ENCODE measurements at places on chromosomes 4 and X.

DNA sequence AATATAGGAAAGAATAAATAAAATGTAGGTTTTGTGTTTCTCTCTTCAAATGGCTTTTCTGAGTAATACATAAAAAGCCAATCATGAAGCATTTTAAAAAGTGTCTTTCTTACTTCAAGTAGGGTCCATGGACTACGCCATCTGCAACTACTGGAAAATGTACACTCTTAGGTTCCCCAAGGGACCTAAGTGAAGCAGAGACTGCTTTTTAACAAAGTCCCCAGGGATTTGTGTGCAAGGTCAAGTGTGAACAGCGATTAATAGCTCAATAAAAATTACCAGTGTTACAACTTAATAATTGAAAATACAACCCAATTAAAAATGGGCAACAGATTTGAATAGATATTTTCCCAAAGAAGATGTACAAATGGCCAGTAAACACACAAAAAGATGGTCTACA lies 84.9 kb downstream of the ARHGAP6 start:
- no peak for DNase-seq

- DNase-seq = no peak
Measured at GRCh38 chr4:3332498-3332897, 39.7 kb downstream of the RGS12 start.

DNA sequence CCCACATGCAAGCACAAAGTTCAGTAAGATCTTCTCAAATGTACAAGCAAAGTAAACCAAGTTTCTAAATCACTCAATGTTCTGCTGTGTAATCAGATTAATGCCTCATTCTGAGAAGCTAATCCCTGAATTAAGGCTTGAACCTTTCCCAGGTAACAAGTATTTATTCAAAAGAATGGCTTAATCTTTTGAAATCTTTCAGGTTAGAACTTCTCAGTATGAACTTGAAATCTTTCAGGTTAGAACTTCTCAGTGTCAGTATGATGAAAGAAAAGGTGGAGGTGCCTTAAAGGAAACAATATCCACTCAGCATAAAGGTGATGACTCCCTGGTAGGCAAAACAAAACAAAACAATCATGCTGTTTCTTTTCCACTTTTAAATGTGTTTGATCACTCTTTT lies 29.0 kb downstream of the TMPRSS11B start:
- no peak for DNase-seq

DNA sequence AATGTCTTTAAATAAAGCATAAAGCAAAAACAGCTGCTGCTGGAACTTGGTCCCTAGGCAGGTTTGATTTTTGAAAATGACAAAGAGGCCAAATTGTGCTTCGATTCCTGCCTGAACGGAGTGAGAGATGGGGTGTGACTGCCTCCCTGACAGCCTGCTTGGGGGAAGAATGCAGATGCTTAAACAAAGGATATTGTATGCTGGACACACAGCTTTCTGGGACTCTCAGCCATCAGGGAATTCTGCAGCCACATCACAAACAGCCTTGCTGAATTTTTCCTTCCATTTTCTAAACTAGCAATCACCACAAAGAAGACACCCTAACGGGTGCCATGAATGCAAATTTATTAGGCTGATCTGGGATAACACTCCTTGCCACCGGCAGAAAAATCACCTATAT lies 83.9 kb upstream of the CPEB2 start:
- DNase-seq = no peak

GRCh38 chrX:134023851-134024281 lies 38.5 kb upstream of the GPC3 start:
- no peak for DNase-seq

DNA sequence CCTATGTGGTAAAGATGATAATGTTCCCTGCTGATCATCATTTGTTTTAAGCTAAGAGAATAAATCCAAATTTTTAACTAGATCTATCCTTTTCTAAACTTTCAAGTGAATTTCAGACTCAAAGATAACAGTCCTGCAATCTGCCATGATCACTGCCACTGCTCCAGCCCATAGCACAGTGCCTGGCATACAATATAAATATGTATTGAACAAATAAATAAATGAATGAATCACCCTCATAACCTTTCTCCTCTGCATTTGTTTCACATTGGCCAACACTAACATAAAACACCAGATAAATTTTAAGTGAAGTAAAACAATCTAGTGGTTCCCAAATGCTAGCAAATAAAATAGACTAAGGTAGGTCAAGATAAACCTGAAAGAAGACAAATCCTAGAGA lies 439.0 kb downstream of the GPM6A start:
- no peak for DNase-seq

GRCh38 chr4:89823416-89823815 lies 13.5 kb downstream of the SNCA start:
- DNase-seq = no peak

DNA sequence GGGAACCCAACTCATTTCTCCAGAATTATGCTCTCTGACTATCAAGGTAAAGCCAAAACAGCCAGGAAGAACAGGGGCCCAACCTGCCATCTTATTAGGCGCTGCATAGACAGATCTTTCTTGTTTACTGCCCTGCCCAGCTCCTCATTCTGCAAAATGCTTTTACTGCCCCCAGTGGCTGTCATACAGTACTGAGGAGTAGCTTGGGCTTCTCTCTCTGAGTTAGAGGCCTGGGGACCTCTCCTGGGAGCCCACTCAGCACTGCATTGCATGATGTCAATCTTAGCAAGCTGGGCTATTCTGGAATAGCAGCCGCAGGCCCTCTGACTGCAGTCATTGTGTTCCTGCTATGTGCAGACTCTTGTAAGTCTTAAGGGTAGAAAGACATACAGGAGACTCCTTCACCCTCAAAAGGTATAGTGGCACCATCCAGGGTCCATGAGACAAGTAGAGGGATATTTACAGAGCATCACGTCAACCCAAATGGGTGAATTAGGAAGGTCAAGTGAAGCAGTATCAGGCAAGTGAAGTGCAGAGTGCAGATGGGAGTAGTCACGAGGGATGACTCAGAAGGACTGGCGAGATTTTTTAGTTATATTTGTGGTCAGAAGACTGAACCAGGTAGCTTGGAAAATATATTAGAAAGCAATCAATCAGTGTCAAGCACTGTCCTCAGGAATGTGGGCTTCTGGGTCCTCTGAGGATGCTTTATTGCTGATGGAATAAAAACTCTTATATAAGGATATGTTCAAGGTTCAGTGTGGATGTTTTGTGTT lies 294.1 kb upstream of the SFRP2 start:
- no peak for DNase-seq

DNA sequence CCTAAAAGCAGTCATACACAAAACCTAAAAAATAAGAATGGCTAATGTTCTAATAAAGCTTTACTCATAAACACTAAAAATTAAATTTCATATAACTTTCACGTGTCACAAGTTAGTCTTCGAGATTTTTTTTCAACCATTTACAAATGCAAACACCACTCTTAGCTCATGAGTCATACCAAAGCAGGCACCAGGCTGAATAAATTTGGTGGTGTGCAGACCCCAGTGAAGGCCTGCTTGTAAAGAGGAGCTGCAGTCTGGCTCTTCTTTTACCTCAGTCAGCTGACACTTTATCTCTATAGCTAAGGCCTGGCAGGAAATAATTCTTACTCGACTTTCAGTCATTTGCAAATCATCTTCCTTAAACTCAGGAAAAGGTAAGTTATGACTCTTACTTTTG lies 37.4 kb downstream of the CLOCK start:
- DNase-seq = no peak

- DNase-seq = no peak
Measured at GRCh38 chrX:103215425-103215991, 600 bp downstream of the BEX4 start.

- DNase-seq = no peak
Measured at GRCh38 chrX:134481339-134481738, 21.4 kb downstream of the HPRT1 start.

DNA sequence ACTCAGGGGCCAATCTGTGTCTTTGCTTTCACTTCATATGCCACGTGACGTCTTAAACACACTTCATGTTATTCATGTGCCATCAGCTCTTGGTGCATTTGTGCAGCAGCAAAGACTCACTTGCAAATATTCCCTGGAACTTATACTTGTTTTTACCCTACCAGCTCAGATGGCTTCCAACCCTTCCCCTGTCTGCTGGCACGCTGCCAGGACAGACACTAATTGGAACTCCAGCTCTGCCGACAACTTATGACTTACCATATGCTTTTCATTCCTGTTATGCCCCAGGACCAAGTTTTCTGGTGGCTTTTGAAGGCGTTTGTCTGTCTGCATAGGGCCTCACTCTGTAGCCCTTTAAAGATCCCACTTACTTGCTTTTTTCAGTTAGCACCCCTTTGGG lies 261.7 kb upstream of the GNPDA2 start:
- DNase-seq = no peak

DNA sequence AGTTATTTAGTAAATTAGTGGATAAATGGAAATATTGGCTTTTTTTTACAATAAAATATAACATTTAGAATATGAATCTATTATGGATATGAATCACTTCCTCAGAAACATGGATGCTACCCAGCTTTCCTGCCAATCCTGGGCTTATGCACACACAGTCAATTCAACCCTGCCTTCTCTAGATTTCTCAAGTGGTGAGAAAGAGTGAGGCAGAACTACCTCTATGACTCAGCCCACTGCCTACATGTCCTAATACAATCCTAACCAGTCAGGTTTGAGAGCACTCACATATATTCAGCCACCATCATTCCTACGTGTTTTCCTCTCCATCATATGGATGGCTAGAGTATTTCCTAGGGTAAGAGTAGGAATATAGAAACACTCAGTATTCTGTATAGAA lies 91.1 kb upstream of the ANKRD50 start:
- no peak for DNase-seq

GRCh38 chr4:100450449-100450848 lies 67.4 kb downstream of the EMCN start:
- no peak for DNase-seq

- DNase-seq = no peak
Measured at GRCh38 chr4:184399512-184399908, 74.8 kb downstream of the IRF2 start.

- no peak for DNase-seq
Measured at GRCh38 chrX:124555036-124555595, 208.8 kb downstream of the SH2D1A start.

DNA sequence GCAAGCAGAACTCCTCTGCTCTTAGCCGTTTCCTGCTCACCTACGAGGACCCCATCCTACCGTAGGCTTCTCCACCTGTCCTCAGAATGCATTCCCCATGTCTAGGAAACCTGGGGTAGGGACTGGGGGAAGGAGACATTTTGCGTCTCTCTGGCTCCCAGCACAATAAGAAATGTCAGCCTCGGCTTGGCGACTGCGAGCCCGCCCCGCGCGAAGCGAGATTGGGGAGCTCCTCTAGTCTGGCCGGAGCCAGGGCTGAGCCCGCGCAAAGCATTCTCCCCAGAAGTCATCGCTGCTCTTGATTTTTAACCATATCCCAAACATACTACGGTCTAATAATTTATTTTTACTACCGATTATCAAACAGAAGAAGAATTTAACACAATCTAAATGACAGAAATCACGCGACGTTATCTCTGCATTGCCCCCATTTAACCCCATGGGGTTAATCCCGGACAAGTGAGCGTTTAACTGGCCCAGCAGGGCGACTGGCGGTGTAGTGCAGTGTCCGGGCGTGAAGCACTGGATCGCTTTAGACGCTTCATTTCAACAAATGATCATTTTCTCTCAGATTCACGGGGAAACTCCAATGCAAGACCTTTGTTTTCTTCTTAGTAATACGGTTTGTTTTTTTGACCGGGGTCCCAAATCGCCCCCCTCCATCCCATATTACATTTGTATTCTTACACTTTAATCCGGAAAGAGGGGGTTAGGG lies 8.0 kb upstream of the PITX2 start:
- no peak for DNase-seq

GRCh38 chr4:154616287-154616686 lies 3.8 kb upstream of the FGG start:
- no peak for DNase-seq

- no peak for DNase-seq
Measured at GRCh38 chr4:137558951-137559350, 26.7 kb upstream of the PCDH18 start.

GRCh38 chr4:78691334-78691754 lies 84.8 kb upstream of the BMP2K start:
- DNase-seq = no peak

DNA sequence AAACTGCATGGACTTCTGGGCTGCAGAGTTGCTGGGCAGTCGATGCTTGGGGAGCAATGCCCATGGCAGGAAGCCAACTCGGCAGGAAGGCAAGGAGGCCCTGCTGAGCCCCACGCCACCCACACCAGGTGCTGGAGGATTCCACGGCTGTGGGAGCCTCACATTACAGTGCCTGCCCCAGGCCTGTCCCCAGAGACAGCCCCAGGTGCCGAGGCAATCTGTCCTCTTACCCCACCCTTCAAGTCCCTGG lies 53.9 kb downstream of the HMX1 start:
- DNase-seq = no peak

GRCh38 chr4:168852933-168853713 lies 156.9 kb downstream of the CBR4 start:
- DNase-seq = no peak

DNA sequence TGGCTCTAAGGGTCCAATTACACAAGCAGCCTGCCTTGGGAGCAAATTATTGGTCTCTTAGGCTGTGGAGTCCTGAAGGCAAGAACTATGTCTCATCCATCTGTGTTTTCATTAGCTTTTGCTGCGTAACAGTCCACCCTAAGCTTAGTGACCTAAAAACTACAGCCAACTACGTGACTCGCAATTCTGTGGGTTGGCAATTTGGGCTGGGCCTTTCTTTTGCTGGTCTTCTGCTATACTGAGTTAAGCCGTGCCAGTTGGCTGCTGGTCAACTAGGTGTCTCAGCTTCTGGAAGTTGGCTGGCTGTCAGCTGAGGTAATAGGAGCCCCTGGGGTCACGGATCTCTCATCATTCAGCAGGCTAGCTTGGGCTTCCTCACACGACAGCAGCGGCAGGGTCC lies 205.6 kb upstream of the S100G start:
- DNase-seq = no peak

GRCh38 chrX:74371425-74372222 lies 49.7 kb upstream of the SLC16A2 start:
- DNase-seq = no peak

GRCh38 chrX:109600237-109600651 lies 24.7 kb downstream of the KCNE5 start:
- DNase-seq = no peak

DNA sequence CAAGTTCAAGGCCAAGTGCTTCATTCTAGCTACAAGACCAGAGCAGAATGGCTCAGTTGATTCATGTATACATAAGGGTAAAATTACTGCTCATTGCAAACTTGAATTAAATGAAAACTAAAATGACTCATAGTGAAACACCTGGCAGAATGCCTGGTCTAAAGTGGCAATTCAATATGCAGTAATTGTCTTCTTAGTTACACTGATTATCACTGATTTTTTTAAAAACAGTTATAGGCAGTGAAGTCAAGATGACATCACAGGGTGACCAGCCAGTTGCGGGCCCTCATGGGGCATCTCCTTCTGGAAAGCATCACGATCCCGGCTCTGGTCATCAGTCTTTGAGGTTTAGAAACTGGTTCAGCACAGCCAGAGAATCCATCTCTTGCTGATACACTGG lies 154.2 kb downstream of the RAB28 start:
- no peak for DNase-seq

DNA sequence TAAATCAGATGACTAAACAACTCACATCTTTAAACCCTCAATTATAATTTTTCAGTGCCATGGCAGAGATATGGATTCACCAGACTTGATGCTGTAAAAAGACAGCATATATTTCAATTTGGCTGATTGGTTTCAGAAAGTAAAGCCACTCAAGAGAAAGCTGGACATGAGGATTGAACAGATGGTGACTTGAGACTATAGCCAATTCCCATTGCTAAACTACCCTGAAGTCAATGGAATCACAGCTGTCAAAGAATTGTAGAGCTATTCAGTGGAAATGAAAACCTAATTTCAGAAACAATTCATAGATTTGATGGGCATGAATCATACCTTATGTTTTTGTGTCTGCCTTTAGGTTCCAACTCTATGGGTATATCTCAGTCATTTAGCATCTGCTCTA lies 510.6 kb upstream of the BOD1L1 start:
- DNase-seq = no peak

Data from stimulated activated CD8-positive, alpha-beta memory T cell treated with anti-CD3 and anti-CD28 coated beads, Interleukin-7, amount 100 ng/mL, for 24 hours (primary cell).